ENCODE measurements at places on chromosomes 5 and 9.

GRCh38 chr9:81650586-81651515, 38.5 kb downstream of the TLE1 start:
- no peak for DNase-seq

DNA sequence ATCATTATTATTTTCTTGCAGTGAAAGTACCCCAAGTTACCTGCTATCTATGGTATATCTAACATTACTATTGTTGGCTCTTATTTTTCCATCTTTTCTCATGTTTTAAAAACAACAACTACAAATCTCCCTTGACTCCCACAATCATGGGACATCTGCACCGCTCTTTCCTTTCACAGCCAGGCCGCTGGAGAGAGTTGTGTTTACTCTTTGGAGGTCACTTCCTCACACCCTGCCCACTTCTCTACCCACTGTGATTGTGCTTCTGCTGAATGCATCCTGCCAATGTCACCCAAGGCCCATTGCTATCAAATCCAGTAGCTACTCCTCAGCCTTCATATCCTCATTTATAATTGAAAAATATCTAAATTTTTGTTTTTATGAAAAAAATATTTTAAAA, 29.7 kb downstream of the SLC28A3 start:
- DNase-seq = no peak

GRCh38 chr5:62578540-62578939, at the start of gene LRRC70:
LRRC70 (plus strand) TSS chr5:62578819; CDS start chr5:62579439, 620 bp downstream.
- DNase-seq = no peak

DNA sequence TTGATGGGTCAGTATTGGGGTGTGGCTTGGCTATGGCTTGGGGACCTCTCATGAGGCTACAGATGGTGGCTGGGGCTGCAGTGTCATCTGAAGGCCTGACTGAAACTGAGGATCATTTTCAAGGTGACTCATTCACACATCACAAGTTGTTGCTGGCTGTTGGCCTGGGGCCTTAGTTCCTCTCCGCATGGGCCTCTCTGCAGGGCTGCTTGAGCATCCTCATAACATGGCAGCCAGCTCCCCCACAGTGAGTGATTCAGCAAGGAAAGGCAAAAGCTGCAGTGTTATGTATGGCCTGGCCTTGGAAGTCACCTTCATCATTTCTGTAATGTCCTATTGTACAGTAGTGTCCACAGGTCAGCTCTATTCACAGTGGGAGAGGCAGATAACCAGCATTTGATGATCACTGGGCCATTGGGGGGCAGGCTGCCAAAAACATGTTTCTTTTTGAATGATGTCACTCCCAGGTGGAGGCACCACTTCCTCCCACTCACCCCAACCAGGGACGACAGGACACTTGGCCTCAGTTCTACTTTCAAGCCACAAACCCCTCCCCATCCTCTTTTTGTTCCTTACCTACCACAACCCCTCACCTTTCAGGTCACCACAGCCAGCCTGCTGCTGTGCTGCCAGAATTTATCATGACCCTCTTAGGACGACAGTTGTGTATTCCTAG, 14.4 kb downstream of the FGD3 start:
- no peak for DNase-seq

DNA sequence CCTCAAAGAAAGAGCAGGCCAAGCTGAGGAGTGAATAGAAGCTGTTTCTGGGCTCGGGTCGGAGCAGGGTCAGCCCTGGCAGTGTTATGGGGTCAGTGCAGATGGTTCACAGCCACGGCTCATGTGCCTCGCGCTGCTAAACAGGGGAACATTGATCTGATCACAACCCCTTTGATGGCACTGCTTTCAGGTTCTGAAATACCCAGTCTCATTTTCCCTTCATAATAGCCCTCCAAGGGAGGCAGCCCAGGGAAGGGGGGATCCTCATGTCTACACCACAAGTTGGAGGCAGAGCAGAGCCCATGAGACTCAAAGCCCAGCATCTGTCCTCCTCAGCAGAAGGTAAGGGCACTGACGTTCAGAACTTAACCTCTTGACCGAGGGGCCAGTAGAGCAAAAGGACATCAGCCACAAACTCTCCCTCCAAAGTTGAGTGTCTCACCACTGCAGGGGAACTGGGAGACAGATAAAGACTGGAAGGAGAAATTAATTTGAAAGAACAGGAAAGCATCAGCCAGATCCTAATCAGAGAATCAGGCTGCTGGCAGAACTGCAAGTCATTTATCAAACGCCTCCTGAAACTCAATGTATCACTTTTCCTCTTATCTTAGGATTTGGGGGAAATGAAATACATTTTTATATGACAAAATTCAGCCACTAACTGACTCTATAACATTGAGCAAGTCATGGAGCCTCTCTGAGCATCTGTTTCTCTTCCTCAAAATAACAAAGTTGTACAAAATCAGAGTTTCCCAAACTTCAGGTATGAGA, 110.6 kb downstream of the SH3TC2 start:
- DNase-seq = no peak

DNA sequence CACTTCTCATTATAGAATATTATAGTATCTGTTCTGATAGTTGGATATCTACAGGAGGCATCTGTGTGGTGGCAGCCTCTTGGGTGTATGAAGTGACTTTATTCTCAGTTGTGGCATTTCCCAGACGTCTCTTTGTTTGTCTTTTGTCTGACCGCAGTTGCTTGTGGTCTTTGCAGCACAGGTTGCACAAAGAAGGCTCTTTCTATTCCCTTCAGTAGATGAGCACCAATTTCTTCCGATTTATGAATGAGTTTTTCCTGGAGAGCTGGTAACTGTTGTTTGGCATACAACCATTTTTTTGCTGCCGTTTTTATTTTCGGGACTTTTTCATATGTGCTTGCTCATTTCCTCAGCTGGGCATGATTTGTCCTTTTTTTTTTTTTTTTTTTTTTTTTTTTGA, 56.4 kb upstream of the MYO10 start:
- no peak for DNase-seq
